ENCODE measurements at places on chromosomes 4 and X. TPM values are rescaled to one million over a fixed set of nuclear protein-coding genes. Genes with fewer than 3 reads are reported as not detected.

The RTL3 gene
- not detected for total RNA-seq

The NALF2 gene
- 0.08 TPM for total RNA-seq

The HERC3 gene
- 20.8 TPM for total RNA-seq

The SEPTIN6 gene
- 9.0 TPM for total RNA-seq

The ERCC6L gene
- total RNA-seq: 2.2 TPM

The DMD gene
- 10.9 TPM for total RNA-seq

The SMIM31 gene
- not detected for total RNA-seq

The HCCS gene
- 11.9 TPM for total RNA-seq

The MID1 gene
- total RNA-seq: 7.6 TPM

The OTUD6A gene
- total RNA-seq: not detected

The RHOH gene
- total RNA-seq: not detected

The POU3F4 gene
- not detected for total RNA-seq

The VSIG1 gene
- total RNA-seq: 0.70 TPM

Data from hair follicular keratinocyte (primary cell).